Stimulated activated CD4-positive, alpha-beta T cell treated with anti-CD3 and anti-CD28 coated beads, TNF-alpha, amount 100 ng/mL, for 4 hours (primary cell): ENCODE measurements at places on chromosomes 1 and 21.

GRCh38 chr1:224542783-224543440 lies 73.2 kb upstream of the CNIH3 start:
- no peak for DNase-seq

DNA sequence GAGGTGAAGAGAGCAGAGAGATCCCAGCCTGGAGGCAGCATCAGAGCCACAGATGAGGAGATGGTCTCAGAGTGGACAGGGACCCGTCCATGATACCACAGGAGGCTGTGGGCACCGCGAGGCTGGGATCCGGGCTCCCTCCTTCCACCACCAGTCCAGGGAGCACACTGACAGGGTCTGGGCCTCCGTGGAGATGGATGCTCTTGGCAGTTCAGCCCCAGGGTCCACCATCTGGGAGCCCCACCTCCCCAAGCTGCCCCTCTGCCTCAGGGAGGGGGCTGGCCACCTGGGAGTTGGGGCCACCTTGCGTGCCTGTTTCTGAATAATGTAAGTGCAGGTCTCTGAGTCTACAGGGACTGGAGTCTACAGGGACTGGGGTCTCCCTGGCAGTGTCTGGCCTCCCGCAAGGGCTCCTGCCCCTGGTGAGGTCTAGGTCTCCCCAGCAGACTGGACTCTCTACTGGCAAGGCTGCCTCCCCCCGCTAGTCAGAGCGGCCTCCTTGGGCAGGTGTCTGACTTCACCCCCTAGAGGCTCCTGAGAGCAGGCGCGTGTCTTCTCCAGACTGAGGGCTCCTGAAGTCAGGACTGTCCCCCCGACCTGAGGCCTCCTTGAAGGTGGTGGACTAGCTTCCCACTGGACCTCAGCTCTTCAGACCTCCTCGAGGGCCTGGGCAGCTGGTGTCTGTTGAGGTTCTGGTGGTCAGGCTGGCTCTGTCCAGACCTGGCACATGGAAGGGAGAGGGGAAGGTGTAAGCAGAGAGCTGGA lies 218.5 kb downstream of the PTPRU start:
- DNase-seq = no peak

- DNase-seq = no peak
Observed at GRCh38 chr21:45104560-45104959, 30.2 kb downstream of the ADARB1 start.

GRCh38 chr1:172628401-172628800 lies 30.5 kb upstream of the FASLG start:
- DNase-seq = no peak

- no peak for DNase-seq
Observed at GRCh38 chr21:26756491-26757159, 88.6 kb downstream of the ADAMTS1 start.

DNA sequence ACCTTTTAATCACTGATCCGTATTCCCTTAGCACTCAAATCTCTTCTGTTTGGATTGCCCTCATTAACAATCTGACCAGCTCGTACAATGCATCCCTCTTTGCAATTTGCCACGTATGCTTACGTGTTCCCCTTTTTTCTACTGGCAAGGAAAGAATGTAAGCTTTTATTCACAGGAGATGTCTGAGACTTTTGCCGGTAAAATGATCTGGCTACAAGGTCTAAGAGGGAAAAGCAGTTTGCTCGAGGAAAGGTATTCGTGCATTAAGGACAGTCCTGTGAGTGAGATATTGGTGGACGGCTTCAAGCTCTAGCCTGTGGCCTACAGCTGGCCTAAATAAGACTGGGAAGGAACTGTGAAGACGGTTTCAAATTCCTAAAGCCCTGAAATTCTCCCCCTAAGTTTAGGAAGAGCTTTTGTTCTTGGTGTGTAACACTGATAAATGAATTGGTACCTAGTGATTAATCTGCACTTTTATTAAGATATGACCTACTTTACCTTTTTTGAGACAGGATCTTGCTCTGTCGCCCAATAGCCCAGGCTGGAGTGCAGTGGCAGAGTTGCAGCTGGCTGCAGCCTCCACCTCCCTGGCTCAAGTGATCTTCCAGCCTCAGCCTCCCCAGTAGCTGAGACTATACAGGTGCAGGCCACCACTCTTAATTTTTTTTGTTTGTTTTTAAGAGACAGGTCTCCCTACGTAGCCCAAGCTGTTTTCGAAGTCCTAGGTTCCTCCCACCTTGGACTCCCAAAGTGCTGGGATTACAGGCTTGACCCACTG lies 895 bp upstream of the UBR4 start:
- no peak for DNase-seq

DNA sequence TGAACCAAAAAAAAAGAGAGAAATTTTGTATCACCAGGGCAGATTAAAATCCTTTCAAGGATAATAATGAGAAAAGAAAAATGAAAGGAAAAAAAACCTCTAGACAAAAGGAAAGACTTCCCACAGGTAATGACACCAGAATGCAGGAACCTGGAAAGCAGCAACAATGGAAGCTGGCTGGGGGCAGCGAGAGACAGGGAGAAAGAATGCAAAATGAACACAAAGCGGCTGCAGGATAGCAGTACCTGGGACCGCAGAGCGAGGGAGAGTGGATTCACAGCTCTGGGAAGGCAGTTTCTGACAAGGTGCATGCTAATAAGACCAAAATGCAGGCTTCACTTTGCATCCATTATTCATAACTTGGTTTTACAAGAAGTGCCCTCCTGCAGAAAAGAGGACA lies 349.0 kb downstream of the SIPA1L2 start:
- no peak for DNase-seq

GRCh38 chr1:45892068-45892785 lies 88.8 kb downstream of the MAST2 start:
- no peak for DNase-seq

- DNase-seq = no peak
Observed at GRCh38 chr1:29967261-29967660, 730.9 kb downstream of the PTPRU start.

DNA sequence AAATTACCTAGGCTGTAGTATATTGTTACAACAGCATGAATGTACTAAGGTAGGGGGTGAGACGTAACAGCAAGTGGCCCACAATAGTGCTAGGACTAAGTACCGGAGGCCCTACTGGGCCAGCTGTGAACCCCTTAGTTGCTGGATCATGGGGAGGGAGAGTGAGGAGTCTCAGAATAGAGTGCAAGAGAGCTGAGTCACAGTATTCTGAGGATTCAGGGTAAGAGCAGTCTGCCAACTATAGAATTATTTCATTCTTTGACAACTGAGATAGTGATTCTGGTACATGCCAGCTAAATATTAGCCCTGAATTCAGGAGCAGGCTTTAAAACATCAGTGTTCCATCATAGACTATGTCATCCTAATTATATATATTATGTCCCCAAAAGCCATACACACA lies 218.7 kb downstream of the TM2D1 start:
- DNase-seq = no peak

- DNase-seq = peak; percentile 84
Observed at GRCh38 chr21:45615145-45615711, 28.3 kb upstream of the PCBP3 start.

- DNase-seq = no peak
Observed at GRCh38 chr1:232596666-232597303, 33.1 kb downstream of the SIPA1L2 start.

GRCh38 chr21:29078869-29079767 lies 5.7 kb upstream of the CCT8 start:
- DNase-seq = no peak

GRCh38 chr1:89952605-89953130 lies 42.2 kb upstream of the ZNF326 start:
- DNase-seq = no peak

DNA sequence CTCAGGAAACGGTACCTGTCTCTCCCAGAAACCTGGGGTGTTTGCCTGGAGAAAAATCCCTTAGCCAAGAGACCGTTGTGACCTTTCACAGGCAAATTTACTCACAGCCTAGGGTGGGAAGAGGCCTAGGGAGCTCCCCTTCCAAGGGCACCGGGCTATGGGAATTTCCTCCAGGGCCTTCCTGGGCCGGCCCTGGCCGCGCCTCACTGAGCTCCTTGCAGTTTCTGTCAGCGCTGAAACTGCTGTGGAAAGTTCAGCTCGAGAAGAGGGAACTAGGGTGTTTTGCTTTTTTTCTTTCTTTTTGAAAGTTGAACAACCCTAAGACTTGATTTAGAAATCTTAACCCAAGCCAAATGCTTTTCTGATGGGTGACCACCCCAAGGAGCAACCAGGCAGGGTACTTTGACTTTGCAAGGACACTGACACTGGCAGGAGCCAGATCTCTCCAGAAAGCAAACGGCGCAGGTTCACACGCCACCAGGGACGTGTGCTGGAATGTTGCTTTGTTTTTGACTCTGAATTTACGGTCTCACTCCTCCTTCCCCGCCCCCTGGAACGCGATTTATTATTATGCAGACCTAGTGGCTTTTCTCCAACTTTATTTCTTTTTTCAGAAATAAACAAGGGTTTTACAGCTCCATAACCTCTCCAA lies 229.6 kb upstream of the JUN start:
- DNase-seq = no peak

- no peak for DNase-seq
Observed at GRCh38 chr1:204426035-204426436, 14.4 kb upstream of the PPP1R15B start.
